ENCODE measurements at places on chromosomes 5 and 9.

GRCh38 chr5:141223112-141223783 lies at the start of gene PCDHB14:
Gene PCDHB14 (plus strand): TSS chr5:141223343. CDS start chr5:141223506, 163 bp downstream.
- peak; percentile 6 for DNase-seq

GRCh38 chr5:66963559-66963971 lies 233.0 kb downstream of the CD180 start:
- DNase-seq = no peak

DNA sequence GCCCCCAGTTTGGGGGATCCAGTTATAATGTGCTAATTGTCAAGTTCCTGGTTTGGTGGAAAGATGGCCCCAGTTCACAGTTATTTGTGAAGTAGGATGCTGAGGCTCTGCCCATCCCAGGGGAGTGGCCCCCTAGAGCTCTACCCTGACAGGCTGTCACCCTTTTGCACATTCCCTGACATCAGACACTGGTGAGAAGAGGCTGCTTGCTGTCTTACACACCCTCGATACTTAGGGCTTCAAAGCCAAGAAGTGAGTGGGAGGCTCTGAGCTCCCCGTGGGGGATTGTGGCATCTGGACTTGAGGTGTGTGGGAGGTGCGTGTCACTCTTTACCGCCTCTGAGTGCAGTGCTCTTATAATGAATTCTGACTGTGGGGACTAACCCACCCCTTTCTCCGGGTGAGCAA lies 168.5 kb downstream of the DOCK2 start:
- no peak for DNase-seq

GRCh38 chr5:156974328-156974727 lies 11.3 kb upstream of the TIMD4 start:
- no peak for DNase-seq

DNA sequence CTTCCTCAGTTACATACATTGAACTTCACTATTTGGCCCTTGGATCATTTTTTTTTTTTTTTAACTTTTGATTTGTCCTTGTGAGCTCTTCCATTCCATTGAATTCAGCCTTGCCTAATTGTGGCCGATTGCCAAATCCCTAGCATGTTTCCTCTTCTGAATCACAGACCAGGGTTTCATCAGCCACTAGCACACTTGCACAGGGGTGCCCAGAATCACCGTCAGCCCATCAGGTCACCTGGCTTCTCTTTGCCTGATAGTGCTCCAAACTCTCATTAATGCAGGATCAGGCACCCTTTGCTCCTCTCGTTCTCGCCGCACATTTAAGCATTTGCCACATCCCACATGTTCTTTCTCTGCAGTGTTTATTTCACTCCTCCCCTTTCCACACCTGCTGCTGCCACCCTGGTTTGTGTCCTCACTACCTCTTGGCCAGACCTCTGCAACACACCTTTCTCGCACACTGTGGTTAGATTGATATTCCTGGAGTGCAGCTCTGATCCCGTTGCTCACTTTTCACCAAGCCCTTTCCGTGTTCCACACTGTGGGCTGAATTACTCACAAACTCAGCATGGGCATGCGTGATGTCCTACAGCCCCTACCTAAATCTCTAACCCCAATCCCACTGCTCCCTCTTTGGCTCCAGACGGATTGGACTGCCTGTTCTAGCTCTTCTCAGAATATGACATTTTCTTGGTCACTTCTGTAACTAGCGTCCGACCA lies 9.8 kb downstream of the PIK3R1 start:
- no peak for DNase-seq

DNA sequence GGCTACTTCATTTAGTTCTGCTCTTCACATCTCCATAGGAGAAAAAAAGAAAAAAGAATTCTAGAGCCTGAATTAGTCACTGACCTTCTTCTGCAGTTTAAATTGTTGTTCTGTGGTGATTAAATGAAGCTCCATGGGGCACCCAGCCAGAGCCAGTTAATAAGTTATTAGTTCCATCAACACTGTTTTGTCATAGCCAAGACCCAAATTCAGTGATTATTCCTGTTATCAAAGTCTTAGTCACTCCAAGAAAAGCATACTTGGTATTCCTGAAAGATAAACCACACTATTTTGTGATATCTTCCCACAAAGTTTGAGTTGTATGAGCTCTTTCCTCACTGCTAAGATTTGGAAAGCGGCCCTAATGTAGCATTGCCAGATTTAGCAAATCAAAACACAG lies 134.8 kb upstream of the RGMB start:
- no peak for DNase-seq

DNA sequence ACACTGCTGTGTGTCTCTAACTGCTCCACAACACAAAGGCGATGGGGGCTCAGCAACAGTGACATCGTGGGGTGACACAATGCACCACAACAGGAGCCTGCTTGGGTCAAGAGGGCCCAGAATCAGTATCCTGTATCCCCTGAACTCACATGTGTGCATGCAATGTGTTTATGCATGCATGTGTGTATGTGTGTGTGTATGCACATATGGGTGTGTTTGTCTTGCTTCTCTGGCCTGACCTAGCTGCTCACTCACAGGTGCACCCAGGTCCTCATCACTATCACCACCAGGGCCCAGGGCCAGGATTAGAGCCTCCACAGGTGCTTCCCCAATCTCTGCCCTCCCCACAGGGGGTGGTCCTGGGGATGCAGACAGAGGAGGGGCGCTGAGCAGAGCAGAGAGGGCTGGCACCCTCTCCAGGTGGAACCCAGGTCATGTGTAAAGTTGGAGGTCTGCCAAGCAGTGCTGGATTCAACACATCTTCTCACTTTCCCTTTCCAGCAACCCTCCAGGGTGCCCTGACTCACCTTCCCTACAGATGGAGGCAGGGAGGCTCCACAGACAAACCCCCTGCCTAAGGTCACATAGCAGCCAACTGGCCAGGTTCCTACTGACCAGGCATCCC lies 18.1 kb upstream of the ZNF484 start:
- DNase-seq = no peak

DNA sequence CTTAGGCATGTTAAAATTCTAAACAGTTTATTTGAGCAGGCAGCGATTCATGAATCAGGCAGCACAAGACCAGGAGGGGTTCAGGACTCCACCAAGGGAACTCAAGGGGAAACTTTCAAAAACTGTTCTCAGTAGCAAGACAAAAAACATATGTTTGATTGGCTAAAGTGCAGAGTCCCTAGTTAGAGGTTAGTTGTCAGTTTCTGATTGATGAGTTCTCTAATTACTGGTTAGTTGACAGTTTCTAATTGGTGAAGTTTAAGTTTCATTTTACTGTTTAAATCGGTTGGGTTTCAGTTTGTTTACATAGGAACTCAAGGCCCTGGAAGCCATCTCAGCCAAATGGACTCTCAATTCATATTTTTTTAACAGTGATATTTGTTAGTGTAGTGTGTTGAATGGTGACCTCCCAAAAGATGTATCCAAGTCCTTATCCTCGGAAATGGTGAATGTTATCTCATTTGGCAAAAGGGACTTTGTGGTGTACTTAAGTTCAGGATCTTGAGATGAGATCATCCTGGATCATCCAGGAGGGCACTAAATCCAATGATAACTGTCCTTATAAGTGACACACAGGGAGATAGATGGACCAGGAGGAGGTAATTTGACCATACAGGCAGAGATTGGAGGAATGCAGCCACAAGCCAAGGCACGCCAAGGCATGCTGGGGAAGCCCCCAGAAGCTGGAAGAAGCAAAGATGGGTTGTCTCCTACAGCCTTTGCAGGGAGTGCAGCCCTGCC lies 219.2 kb upstream of the RAI14 start:
- no peak for DNase-seq

- no peak for DNase-seq
Observed at GRCh38 chr5:156386976-156387375, 60.0 kb downstream of the SGCD start.

GRCh38 chr9:4774209-4774608 lies 18.5 kb upstream of the RCL1 start:
- DNase-seq = no peak

- no peak for DNase-seq
Observed at GRCh38 chr9:96136992-96137670, 164.8 kb downstream of the HSD17B3 start.

- DNase-seq = no peak
Observed at GRCh38 chr9:136441681-136442245, 2.1 kb upstream of the INPP5E start.

GRCh38 chr5:181185560-181185959 lies 19.4 kb downstream of the TRIM7 start:
- DNase-seq = no peak

DNA sequence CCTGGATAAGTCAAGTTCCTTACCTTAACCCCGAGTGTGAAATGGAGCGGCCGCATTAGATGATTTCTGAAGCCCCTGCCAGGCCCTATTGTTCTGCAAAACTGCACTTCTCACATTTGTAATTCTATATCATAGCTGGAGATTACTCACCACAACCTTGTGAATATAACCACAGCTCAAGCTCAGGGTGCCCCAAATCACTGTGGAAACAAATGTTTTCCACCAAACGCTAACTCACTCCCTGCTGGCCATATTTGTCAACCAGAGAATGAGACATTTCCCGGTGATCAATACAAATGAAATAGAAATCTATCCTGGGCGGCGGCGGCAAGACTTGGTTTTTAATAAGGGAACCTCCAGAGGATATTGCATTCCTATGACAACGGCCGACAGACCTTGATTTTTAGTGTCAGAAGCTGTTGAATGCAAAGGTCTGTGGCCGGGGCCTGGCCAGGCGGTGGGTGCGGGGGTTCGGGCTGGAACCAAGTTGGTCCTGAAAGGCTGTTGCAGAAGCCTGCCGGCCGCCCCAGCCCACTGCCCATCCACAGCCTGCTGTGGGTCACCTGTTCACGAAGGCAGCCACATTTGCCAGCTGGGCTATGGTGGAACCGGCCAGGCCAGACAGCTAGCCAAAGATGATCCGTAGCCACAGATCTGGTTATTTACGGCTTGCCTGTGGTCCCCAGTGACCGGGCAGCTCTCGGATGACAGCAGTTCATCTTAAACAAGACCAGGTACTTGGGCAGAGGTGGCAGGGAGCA lies 93.9 kb upstream of the LMX1B start:
- no peak for DNase-seq

- DNase-seq = no peak
Observed at GRCh38 chr5:135878156-135878620, 17.5 kb downstream of the IL9 start.

- no peak for DNase-seq
Observed at GRCh38 chr5:107531308-107531707, 139.4 kb downstream of the EFNA5 start.

Data from GDM1 (cell line).